ENCODE measurements at places on chromosomes 7 and 10. TPM values are rescaled to one million over a fixed set of nuclear protein-coding genes. Genes with fewer than 3 reads are reported as not detected.

DNA sequence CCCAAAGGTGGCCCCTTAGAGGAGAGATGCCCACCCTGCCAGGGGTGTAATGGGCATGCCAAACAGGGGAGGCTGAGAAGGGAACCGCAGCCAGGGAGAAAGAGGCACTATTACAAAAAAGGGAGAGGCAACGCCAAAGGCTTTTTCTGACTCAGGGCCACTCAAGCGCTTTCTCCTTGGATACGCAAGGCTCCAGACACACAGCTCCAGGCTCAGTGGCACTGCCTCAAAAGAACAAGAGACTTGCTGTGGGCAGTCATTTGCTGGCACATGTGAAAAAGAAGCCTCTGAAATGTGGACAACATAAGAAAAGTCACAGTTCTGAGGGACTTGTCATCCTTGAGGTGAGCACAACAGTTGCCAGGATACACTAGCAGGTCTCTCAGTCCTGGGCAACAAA, 128.4 kb downstream of the DGKI start:
- DNase-seq = no peak

DNA sequence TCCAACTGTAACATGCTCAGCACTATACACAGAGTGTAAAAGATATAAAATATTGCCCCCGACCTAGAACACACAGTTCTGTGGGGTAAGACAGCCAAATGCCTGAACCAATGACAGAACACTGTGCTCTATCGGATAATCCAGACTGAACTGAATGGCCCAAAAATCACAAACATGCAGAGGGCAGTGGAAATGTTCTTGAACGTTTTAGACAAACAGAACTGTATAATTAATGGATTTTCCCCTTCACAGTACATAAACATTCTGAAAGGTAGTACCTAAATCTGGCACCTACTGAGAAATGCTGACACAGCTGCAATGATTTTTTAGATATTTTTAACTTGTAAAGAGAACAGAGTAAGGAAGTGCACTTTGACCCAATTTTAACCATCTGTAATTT, 33.4 kb downstream of the PARD3 start:
- no peak for DNase-seq

- DNase-seq = no peak
Measured at GRCh38 chr7:50330696-50331095, 26.2 kb downstream of the IKZF1 start.

GRCh38 chr10:4343873-4344272, 482.1 kb upstream of the AKR1E2 start:
- DNase-seq = no peak

Gene PLPP4
- not detected for total RNA-seq

Gene PRSS1
- 9.2 TPM for total RNA-seq

DNA sequence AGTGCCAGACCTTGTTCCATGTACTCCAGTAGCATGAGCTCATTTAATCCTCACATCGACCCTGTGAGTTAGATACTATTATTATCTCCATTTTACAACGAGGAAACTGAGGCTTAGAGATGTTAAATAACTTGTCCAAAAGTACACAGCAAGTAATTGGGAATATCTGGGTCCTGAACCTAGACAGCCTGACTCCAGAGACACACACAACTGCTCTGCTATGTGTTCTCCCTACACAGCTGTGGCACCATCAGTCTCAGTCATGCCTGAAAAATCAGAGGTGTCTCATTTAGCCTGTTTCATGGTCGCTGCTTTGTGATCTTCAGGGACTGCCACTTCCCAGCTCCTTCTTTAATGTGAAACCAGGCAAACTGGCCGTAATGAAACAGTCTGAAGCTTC, 56.5 kb downstream of the COL1A2 start:
- DNase-seq = no peak

DNA sequence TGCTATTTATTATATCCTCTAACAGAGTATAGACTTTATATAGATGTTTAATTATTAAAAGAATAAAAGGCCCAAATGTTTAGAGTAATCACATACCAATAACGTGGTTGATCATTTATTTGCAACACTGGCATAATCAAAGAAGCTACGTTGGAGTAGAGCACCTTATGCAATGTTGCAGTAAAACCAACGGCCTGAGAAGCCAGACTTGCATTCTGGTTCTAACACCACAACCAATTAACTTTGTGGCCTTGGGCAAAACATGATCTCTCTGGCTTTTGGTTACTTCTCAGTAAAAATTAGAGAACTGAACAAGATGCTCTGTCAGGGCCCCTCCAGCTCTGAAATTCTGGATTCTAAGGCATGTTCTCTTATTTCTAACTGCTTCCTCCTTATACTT, 476.2 kb downstream of the GRM8 start:
- DNase-seq = no peak

Gene FAM25A
- not detected for total RNA-seq

DNA sequence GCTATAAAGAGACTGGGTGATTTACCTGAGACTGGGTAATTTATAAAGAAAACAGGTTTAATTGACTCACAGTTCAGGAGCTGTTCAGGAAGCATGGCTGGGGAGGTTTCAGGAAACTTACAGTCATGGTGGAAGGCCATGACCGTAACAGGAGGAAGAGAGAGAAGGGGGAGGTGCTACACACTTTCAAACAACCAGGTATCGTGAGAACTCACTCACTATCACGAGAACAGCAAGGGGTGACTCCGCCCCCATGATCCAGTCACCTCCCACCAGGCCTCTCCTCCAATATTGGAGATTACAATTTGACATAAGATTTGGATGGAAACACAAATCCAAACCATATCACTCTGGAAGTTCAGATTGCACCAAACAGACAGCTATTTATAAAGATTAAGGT, 59.8 kb upstream of the ARHGAP21 start:
- DNase-seq = no peak
